Kidney glomerular epithelial cell (primary cell): ENCODE measurements at places on chromosomes 16 and 17.

DNA sequence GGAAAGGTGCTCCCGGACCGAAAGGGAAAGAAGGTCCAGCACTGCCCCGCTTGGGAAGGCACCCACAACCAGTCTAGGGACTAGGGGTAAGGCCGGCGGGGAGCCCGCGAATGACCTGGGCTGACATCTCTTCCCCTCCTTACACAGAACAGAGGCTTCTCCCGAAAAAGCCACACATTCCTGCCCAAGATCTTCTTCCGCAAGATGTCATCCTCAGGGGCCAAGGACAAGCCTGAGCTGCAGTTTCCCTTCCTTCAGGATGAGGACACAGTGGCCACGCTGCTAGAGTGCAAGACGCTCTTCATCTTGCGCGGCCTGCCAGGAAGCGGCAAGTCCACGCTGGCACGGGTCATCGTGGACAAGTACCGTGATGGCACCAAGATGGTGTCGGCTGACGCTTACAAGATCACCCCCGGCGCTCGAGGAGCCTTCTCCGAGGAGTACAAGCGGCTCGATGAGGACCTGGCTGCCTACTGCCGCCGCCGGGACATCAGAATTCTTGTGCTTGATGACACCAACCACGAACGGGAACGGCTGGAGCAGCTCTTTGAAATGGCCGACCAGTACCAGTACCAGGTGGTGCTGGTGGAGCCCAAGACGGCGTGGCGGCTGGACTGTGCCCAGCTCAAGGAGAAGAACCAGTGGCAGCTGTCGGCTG, 1.5 kb downstream of the CNP start:
- no peak for DNase-seq

GRCh38 chr17:10616502-10617119, 40.5 kb downstream of the MYH3 start:
- DNase-seq = peak; percentile 63

DNA sequence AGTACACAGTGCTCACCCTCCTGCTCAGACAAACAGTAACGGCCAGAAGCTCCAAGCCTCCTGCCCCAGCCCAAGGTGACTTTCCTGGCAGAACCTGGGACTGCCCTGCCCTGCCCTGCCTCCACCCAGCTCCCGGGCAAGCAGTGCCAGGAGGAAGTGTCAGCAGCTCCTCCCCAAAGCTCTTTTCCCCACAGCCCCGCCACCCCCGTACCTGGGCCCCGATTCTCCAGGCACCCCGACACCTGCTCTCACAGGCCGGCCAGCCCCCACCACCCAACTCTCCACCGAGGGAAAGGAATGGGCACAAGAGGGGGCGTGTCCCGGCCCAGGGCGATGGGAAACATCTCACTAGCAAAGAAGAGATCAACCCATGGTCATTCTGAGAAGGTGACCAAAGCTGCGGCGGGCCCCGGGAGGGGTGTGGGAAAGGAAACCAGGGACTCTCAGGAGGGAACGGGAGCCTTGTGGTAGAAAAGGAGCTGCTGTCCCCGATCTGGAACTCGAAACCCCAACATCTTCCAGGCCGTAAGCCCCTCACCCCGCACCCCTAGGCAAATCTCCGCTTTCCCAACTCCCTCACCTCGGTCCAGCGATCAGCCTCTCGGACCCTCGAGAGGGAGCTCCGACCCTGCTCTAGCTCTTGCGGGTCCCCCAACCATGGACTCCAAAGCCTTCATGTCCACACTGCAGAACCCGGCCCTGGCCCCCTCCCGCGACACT, 1.2 kb downstream of the BCAR1 start:
- peak; percentile 7 for DNase-seq

DNA sequence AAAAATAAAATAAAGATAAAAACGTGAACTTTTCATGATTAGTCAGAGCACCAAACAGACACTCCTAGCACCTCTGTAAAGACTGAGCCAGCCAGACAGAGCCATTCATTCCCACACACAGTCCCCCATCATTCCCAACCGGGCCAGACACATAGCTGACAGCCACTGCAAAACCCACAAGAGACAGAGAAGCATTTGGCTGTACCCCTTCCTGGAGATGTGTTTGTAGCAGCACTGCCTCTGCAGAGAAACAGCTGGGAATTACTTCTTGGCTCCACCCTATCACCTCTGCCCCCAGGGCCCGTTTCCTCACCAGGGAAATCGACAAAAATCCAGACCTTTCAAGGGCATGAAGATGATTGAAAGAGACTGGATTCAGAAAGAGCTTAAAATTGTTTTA, 46.4 kb downstream of the MYH11 start:
- DNase-seq = no peak

DNA sequence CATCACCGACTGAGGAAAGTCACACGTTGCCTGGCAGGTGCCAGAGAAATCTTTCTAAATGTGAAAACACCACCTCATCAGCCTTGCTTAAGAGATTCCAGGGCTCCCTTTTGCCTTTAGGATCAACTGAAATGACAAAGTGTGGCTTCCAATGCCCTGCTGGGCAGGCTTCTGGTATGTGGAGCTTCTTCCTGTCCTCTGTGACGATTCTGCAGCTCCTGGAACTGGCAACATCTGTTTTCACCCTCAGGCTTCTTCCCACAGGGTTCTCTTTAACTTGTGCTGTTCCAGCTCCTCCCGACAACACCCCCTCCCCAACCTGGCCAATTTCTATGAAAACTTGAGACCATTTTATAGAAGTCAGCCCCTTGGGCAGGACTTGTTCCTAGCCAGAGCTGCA, 4.8 kb upstream of the ZDHHC1 start:
- no peak for DNase-seq

DNA sequence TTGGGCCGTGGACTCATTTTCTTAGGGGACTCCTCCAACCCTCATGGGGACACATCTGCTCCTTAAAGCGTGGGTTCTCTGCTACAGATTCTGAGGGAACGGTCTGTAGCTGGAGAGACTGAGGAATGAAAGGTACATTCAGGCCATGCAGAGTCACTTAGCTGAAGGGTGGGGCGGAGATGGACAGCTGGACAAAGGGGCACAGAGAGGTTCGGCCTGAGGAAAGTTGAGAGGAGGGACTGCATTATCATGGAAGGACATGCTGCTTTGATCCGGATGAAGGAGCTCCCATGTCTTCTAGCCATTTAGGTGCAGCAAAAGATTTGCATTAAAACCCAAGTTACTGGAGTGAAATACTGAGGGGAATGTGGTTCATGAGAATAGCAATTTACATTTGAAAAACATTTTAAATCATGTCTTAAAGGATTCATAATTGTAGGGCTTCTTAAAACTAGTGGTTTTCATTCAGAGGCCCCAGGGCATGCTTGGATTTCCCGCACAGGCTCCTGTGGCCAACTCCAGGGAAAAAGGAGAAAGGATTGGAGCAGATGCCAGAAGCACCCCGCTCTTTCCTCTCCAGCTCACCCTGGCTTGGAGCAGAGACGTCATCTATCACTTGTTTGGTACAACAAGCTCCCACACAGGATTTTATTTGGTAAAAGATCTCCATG, 54.2 kb downstream of the CDRT4 start:
- no peak for DNase-seq

DNA sequence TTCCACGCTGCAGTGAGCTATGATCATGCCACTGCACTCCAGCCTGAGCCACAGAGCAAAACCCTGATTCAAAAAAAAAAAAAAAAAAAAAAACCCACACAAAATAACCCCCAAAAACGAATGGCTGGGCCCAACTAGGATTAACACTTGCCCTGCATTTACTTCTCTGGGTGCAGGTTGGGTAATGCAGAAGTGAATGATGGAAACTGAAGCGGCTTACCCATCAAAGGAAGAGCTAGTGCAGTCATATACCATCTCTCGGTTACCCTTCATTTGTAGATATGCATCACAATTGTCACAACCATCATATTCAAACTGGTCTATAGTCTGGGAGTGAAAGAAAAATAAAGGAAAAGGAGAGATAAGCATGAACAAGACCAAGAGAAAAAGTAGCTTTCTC, 819 bp downstream of the SUPT4H1 start:
- DNase-seq = no peak

- no peak for DNase-seq
Measured at GRCh38 chr17:17058304-17058703, 16.0 kb downstream of the MPRIP start.

DNA sequence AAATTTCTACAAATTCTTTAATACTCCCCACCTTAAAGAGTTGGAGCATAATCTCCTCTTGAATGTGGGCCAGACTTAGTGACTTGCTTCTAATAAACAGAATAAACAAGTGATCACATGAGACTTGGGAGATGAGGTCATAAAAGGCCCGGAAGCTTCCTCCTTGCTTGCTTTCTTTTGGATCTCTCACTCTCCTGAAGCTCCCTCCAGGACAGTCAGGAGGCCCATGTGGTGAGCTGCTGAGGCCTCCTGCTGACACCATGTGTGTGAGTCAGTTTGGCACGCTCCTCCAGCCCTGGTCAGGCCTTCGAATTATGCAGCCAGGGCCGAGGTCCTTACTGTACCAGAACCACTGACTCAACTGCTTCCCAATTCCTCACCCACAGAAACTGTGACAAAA, 53.2 kb downstream of the NDEL1 start:
- peak; percentile 61 for DNase-seq

DNA sequence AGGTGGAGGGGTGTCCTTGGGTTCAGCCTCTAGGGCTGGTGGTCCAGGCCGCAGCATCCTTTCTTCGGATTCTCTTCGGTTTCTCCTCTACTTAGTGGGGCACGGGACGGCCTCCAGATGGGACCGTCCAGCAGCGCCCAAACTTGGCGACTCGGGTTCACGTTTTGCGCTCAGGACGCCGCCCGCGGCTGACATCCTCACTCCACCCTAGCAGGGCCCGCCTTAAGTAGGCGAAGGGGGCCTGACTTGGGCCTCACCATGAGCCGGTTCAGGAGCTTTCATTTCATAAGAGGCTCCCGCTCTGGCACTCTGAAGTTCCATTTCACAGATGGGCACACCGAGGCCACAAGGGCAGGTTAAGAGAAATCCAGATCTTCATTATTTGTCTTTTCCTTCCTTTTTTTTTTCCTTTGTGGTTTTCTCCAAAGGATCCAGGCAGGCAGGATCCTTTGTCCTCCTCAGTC, 141.2 kb downstream of the SEC14L1 start:
- no peak for DNase-seq

DNA sequence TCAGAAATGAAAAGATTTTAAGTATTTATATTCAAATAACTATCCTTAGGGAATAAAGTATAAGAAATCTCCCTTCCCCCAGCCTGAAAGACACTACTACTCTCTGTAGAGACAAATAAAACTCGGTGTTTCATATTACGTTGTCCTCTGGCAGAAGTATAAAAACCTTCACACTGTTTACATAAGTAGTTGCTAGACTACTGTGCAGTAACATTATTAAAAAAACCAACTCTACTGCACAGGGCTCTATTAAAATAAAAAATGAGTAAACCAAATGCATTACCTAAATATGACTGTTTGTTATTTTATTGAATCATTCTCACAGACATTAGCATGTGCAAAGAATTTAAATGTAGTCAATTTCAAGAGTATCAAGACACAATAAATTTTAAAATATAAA, 67.4 kb downstream of the MED13 start:
- peak; percentile 46 for DNase-seq

GRCh38 chr17:980406-981291, 1.1 kb upstream of the NXN start:
- DNase-seq = peak; percentile 90

- peak; percentile 52 for DNase-seq
Measured at GRCh38 chr16:64545768-64546167, 576.1 kb downstream of the CDH11 start.

GRCh38 chr17:37413875-37414519, 7.3 kb downstream of the TADA2A start:
- no peak for DNase-seq

DNA sequence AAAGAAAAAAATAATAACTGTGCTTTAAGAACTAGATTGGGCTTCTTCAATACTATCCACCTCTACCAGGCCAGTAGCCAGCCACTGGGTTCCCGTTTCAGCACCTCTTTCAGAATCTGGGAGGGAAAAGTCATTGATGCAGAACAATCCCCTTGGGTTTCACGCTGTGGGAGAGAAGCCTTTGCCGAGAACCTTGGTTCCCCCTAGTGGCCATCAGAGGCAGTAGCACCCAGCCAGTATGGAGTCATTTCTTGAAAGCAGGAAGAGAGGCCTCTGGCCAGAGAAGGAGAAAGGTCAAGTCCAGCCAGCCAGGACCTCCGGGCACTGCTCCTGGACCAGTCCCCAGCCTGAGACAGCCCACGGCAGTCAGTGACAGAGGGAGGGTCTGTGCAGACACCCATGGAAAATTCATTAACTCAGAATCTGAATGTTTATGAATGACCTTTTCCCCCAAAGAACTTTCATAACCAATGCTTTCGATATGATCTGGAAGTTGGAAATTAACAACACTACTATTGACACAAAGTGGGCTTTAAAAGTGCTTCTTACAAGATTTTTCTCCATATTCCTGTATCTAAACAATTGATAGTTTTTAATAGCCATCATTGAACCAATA, 51.2 kb upstream of the CDH5 start:
- DNase-seq = peak; percentile 75

DNA sequence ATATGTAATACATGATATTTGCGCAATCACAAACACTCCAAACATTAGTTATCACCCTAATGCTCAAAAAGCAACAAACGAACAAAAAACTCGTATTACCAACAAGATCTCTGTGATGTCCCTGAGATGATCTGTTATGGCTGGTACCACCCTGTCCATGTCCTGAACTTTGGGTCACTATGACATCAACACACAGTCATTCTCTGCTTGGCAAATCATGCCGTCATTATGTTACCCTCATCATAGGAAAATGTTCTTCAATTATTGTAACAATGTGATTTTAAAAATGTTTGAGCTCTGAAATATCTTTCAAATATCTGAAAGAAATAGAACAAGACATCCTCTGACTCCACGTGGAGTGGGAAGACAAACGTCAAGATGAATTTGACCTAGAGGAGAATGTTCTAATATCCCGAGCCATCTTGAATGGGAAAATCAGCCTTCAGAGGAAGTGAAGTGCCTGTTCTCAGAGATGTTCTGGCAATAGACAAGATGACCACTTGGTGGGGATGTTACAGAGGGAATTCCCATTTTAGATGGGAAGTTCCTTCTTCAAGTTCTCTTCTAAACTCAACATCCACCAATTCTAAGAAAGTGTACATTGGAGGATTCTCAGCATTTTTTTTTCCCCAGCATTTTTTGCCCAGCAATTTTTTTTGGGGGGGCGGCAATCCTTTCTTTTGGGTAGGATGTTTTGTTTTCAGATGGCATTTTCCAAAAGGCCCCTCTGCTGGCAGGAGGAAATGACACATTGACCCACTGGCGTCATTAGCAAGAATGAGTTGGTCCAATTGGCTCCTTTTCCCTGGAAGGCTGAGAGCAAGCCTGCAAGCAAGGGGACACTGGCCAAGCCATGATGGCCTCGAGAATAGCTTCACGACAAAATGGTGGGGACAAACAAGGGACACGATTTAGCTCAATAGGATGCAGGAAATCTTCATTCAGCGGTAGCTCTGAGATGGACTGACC, 3.7 kb upstream of the HSD17B2 start:
- peak; percentile 60 for DNase-seq

- no peak for DNase-seq
Measured at GRCh38 chr16:73049091-73049490, 1.2 kb upstream of the ZFHX3 start.

- no peak for DNase-seq
Measured at GRCh38 chr17:43430936-43431713, 32.3 kb downstream of the ARL4D start.

GRCh38 chr16:26269673-26270072, 577.9 kb downstream of the HS3ST4 start:
- DNase-seq = no peak
